ENCODE measurements at places on chromosomes 1 and 21.

GRCh38 chr21:46295177-46295770 is 9.1 kb downstream of the YBEY start:
- no peak for DNase-seq

- no peak for DNase-seq
These were observed 14.2 kb upstream of the NIBAN1 start for GRCh38 chr1:184988506-184988905.

- DNase-seq: no peak
These were observed 422.9 kb upstream of the BEND5 start for GRCh38 chr1:49199564-49199963.

DNA sequence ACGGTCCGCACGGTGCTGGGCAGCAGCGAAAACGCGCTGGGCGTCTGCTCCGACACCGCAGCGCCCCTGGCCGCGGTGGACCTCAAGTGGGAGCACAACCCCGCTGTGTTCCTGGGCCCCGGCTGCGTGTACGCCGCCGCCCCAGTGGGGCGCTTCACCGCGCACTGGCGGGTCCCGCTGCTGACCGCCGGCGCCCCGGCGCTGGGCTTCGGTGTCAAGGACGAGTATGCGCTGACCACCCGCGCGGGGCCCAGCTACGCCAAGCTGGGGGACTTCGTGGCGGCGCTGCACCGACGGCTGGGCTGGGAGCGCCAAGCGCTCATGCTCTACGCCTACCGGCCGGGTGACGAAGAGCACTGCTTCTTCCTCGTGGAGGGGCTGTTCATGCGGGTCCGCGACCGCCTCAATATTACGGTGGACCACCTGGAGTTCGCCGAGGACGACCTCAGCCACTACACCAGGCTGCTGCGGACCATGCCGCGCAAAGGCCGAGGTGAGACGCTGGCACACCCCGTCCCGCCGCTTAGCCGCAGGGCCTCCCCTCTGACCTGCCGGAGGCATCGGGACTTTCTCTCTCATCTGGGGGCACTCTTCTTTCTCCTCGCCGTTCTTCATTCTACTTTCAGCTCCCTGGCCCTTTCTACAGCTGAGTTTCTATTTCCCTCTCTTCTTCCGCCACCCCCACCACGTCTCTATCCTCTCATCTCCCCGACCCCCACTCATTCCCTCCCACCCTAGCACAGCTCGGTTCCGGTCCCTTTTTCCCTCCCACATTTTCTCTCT is 1.0 kb downstream of the NPR1 start:
- DNase-seq: no peak

GRCh38 chr21:32994305-32994704 is 31.4 kb upstream of the OLIG2 start:
- DNase-seq: no peak

GRCh38 chr1:240399381-240399780 is 212.6 kb downstream of the GREM2 start:
- no peak for DNase-seq

DNA sequence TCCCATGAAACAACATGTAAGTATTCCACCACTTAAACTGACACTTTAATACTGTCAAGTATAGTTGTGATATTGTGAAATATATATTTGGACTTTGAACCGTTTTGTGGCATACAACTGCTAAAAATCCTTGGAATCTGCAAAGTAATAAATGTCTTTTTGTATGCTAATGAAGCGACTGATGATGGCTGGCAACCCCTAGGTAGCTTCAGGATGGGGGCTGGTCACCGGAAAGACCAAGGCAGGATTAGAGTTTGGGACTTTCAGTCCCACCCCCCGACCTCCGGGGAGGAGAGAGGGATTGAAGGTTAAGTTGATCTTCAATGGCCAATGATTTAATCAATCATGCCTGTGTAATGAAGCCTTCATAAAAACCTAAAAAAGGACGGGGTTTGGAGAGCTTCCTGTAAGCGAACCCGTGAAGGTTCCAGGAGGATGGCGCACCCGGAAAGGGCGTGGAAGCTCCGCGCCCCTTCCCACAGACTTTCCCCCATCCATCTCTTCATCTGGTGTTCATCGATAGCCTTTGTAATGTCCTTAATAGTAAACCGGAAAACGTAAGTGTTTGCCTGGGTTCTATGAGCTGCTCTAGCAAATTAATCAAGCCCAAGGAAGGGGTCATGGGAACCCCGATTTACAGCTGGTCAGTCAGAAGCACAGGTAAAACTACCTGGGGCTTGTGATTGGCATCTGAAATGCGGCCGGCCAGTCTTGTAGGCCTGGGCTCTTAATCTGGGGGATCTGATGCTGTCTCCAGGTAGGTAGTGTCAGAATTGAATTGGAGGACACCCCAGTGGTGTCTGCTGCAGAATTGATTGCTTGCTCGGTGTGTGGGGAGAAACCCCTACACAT is 1.8 kb upstream of the ZNF281 start:
- no peak for DNase-seq

DNA sequence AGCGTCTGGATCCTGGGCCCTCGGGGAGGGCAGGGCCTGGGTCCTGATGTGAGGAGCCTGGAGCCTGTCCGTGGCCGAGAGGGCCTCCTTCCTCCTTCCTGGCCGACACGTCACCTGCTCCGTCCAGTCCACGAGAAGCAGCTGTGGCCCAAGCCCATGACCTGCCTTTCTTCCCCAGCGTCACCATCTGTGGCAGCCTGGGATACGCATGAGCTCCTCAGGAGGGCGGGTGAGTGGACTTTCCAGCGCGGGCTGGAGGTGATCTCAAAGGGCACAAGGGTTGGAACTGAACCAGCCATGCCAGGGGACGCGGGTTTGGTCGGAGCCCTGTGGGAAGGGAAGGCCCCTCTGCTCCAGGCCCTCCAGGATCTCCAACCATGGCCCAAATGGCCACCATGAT is 90.4 kb downstream of the DHRS3 start:
- DNase-seq: no peak

DNA sequence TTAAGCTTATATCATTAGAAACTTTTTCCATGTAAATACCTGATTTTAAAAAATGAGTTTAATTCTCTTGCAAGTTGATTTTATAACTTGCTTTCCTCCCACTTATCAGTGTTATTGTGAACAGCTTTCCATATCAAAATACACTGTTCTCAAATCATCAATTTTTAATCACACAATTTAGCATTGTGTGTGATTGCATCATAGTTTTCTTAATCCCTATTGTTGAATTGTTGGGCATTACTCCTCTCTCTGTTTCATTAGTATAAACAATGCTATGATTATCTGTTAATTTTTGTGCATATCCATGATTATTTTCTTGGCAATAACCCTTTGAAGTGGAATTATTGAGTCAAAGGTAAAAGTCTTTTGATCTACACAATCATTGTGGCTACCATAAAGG is 48.7 kb downstream of the ROR1 start:
- no peak for DNase-seq

DNA sequence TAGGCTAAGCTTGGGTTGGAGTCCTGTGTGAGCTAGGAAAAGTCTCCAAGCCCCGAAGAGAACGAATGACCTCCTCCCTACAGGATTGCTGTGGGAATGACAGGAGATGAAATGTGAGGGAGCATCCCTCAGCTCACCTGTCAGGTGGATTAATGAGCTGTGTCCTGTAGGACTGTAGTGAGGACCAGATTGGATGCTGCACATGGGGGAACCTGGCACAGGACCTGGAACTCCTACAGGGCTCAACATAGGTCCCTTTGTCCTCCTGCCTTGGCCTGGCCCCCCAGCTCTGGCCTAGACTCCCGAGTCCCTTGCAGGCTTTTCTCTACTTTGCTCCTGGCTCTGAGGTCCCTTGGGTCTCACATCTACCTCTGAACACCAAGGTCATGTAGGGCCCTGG is 155.7 kb downstream of the PTPRU start:
- no peak for DNase-seq

- no peak for DNase-seq
These were observed 222.3 kb downstream of the COP1 start for GRCh38 chr1:175984813-175985212.

GRCh38 chr1:198780376-198780775 is 141.5 kb downstream of the PTPRC start:
- no peak for DNase-seq

GRCh38 chr1:38605063-38605462 is 254.5 kb downstream of the RRAGC start:
- DNase-seq: no peak

DNA sequence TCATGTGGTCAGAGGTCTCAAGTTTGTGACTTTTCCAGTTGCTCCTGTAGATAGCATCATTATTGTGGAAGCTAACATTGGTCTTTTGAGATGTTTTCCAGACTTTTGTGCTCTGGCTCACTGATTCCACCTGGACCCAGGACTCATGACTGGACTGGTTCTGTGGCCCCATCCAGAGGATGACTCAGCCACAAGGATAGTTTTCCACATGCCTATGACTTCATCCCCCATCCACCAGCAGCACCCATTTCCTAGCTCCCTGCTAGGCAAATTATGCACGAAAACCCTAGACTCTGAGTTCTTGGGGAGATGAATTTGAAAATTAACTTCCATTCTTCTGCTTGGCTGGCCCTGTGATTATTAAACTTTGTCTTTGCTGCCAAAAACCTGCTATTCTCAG is 949.3 kb downstream of the MRPL39 start:
- DNase-seq: no peak

GRCh38 chr1:101107496-101108110 is 82.0 kb upstream of the DPH5 start:
- no peak for DNase-seq

DNA sequence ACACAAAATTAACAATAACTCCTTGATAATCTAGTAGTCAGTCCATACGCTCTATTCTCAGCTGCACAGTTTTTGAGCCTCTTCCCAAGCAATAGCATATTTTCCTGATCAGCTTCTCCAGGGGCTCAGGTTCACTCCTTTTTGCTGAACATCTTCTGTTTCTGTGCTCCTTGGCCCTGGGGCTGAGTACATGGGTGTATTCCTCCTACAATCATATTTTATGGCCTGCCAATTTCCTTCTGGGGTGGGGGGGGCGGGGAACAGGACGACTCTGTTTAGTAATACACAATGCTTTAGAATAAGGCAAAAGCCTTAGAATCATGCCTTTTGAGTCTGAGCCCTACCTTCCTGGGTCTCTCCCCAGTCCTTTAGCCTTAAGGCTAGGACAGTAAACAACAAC is 8.5 kb downstream of the CLDN19 start:
- DNase-seq: no peak

DNA sequence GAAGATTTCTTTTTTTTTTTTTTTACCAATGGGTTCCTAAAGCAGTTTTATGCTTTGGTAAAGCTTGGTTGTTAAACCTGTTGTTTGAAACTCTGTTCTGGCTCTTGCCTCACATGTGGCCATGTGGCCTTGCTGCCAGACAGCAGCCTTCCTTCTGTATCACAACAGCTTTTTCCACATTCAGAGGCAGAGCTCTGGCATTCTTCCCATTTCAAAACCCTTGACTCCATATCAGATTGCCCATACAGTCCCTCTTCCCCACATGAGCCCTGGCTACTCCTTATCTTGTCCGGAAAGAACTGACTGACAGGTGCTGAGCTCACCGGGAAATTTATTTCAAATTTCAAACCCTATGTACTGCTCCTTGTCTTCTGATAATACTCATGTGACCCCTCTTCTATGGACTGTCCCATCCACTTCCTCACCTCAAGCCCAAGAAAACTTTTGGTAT is 38.5 kb upstream of the LAX1 start:
- DNase-seq: no peak

Measured in activated naive CD8-positive, alpha-beta T cell treated with anti-CD3 and anti-CD28 coated beads, Interleukin-2, amount 50 U/mL, for 16 hours (primary cell).